NCI-H1417 treated with DMSO at 0.1 percent for 48 hours (cell line): ENCODE measurements at places on chromosomes 1 and 21.

- DNase-seq: no peak
These were observed 16.2 kb upstream of the RGS1 start for GRCh38 chr1:192559115-192560006.

GRCh38 chr21:31707499-31707898, 24.4 kb downstream of the SCAF4 start:
- no peak for DNase-seq

DNA sequence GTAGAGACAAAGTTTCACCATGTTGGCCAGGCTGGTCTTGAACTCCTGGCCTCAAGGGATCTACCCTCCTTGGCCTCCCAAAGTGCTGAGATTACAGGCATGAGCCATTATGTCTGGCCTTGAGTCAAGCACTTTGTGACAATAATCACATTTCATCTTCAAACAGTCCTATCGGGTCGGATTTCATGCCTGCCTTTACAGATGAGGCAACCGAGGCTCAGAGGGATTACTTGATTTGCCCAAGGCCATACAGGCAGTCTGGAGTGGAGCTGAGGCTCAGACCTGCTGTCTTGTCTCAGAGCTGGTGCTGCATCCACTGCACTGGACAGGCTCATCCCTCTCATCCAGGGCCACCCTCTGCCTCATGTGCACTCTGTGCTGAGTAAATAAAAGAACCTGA, 26.6 kb downstream of the FAM151A start:
- no peak for DNase-seq

GRCh38 chr1:68590473-68590872, 93.6 kb upstream of the DEPDC1 start:
- DNase-seq: no peak

DNA sequence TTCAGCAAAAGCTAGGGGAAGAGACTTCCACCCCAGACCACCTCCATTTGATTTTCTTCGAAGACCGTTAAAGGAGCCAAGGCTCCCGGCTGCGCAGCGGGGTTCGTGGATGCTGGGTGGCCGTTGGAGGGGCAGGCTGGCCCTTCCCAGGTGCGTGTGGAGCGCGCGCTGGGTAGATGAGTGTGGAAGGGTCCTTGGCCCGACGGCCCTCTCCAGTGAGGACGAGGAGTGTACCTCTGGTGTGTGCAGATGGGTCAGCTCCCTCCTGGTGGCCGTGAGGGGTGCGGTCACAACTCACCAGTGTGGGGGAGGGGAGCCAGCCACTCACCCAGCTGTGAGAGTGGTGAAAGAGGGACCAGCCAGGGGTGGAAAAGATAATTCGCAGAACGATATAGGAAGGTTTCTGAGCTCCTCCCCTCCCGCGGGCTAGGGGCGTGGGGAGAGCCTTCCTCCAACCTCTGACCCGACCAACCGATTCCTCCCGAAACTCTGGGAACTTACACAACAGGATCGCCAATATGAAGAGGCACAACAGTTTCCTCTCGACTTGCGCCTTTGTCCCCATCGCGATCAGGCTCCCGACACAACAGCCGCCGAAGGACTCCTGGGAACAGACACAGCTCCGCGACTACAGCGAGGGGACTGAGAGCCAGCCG, at the start of gene F11R:
F11R (minus strand) TSS at position 644 of the 656 bp plus-strand sequence; CDS start at position 565, 79 bp downstream.
- no peak for DNase-seq

- DNase-seq: no peak
These were observed 43.0 kb downstream of the SPATA17 start for GRCh38 chr1:217674028-217674729.

GRCh38 chr1:164479242-164479641, 79.7 kb upstream of the PBX1 start:
- no peak for DNase-seq

- no peak for DNase-seq
These were observed 641.8 kb downstream of the MATN1 start for GRCh38 chr1:30081379-30082102.

- DNase-seq: no peak
These were observed 50.7 kb downstream of the VAV3 start for GRCh38 chr1:107914119-107914765.

- DNase-seq: no peak
These were observed 800 bp upstream of the MMP23B start for GRCh38 chr1:1630965-1631781.

DNA sequence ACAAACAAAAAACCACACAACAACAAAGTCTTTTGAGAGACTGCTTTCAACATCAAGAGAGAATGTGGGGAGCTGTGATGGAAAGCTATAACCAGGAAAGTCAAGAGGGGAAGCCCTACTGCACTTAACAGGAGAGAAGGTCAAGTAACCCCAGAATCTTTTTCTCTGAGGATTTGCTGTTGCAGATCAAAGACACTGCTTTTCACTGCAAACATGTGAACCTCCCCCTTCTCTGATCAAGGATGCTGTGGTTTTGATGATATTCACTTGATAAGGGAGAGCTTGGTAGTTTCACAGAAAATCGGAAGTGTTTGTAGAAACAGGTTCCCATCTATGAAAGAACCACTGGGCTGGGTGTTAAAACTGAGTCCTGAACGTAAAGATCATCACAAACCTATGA, 4.8 kb downstream of the ETV3 start:
- no peak for DNase-seq

DNA sequence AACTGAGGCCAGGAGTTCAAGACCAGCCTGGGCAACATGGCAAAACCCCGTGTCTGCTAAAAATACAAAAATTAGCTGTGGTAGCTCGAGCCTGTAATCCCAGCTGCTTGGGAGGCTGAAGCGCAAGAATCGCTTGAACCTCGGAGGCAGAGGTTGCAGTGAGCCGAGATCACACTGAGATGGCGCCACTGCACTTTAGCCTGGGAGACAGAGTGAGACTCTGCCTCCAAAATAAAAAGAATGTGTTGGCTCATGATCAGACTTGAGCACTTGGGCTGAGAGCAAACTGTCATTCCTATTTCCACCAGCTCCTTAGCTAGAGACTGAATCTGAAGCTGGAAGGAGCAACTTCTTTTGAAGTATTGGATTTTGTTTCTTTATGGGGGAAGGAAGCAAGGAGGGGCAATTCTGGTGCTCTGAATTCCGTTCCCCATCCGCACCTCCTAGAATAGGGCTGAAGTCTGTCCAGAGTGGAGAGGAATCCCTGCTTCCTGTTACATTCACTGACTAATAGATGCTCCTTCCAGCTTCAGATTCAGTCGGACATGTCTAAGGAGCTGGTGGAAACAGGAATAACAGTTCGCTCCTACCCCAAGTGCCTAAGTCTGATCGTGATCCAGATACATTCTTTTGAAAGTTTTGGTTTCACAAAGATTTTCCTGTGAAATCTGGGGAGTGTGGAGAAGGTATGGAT, 3.8 kb downstream of the ZNF672 start:
- DNase-seq: no peak
